ENCODE measurements at places on chromosomes 6 and 20.

GRCh38 chr20:32667027-32667426 lies 6.7 kb downstream of the C20orf203 start:
- DNase-seq: no peak

- DNase-seq: no peak
Observed at GRCh38 chr6:70738028-70738427, 70.3 kb downstream of the SMAP1 start.

DNA sequence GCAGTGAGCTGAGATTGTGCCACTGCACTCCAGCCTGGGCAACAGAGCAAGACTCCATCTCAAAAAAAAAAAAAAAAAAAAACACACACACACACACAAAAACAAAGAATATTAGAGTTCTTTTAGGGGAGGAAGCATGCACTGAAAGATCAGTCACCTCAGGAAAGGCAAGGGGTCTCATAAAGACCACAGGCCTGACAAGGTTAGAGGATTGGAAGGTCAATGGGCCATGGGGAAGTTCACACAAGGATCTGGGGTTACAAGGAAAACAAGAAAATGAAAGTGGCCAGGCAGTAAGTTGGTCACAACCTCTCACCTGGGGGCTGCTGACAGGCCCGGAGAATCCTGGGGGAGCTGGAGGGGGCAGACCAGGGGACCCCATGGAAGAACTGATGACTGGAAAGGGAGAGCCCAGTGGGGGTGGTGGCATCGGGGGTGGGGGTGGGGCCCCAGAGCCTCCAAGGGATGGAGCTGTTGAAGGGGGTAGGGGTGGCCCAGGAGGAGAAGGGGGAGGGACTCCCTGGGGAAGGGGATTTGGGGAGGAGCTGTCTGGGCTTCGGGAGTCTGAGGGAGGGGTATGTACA lies 1.5 kb downstream of the RXRB start:
- DNase-seq: no peak

GRCh38 chr6:87806099-87806498 lies 104.1 kb upstream of the AKIRIN2 start:
- no peak for DNase-seq

DNA sequence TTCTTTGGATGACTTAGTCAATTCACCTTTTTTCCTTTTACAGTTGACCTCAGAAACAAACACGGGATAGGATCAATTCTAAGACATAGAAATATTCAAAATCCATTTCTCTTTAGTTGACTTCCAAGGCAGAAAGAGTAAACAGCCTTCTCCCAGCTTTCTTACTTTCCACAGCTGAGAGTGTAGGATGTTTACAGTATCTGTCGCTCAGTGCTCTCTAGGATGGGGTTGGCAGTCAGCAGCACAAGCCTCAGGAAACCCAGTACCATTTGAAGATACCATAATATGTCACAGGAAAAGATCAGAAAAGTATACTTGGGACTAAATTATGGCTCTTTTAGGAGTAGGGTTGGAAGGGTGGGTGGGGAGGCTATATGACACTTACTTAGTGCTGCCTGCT lies 88.2 kb downstream of the OGFRL1 start:
- no peak for DNase-seq

- DNase-seq: no peak
Observed at GRCh38 chr6:104170401-104170800, 689.3 kb downstream of the HACE1 start.
